ENCODE measurements at places on chromosomes 11 and 22.
A peak's percentile ranks its signal among the peaks of the same experiment; 100 is the strongest.

DNA sequence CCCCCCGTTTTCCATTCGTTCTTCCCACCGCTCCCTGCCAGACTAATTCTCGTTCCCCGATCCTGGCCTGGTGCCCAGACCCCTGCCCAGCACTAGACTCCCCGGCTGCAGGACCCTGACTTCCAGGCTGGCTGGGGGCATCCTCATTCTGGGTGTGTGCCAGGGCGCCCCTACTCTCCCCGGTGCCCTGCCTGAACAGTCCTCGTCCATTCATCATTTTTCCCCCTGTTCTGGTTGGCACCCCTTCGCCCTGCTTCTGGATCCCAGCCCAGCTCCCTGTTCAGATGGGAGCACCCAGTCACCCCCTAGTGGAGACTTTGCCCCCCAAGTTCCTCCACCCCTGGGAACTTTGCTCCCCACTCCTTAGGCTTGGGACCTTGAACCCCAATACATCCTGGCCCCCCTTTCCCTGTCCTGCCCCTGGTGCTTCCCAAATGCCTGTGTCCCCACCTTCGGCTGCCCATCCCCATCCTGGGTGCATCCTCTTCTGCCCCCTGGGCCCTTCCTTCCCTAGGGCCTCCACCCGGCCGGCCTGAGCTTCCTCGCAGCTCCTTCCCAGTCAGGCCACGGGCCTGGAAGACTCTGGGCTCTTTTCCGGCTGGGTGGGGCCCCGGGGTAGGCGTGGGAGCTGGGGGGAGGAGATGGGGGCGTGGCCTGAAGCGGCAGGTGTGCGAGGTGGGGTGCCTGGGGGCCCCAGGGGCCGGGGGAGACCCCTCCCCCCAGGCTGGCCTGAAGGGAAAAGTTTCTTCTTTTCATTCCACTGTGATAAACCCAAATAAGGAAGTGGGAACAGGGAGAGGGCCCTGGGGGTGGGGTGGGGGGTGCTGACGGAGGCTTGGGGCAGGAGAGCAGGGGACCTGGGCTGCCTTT, 908 bp downstream of the PLCB3 start:
- no peak for DNase-seq

- DNase-seq: peak; percentile 93
These were observed 62.6 kb downstream of the CWC15 start for GRCh38 chr11:94910779-94911178.

DNA sequence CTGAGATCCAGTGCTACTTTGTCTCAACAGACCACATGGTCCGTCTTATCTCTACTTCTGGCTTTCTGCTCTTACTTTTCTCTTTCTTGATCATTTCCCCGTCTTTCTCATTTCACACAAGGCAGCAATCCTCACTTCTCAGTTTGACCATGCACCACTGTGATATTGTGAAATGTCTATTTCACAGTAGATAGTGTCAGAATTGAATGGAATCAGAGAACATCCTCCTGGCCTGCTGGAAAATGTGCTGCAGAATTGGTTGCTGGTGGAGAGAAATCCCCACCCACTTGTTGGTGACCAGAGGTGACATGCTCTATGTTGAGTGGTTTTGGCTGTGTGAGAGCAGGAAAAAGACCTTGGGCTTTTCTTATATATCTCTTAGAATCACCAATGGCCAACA, 57.8 kb upstream of the RCN1 start:
- no peak for DNase-seq

DNA sequence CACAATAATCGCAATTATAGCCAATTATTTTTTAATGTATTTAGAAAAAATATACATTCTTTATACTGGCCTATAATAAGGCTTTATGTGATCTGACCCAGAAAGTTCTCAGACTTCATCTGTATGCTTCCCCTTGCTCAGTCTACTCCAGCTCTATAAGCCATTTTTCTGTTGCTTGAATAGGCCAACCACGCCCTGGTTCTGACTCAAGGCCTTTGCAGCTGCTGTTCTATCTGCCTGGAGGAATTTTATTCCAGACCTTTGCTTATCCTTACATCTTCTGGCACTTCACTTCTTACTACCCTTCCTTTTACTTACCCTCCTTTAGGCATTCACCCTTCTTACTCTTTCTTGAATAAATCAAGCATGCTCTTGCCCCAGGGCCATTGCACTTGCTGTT, 54.9 kb upstream of the PDE3B start:
- no peak for DNase-seq

DNA sequence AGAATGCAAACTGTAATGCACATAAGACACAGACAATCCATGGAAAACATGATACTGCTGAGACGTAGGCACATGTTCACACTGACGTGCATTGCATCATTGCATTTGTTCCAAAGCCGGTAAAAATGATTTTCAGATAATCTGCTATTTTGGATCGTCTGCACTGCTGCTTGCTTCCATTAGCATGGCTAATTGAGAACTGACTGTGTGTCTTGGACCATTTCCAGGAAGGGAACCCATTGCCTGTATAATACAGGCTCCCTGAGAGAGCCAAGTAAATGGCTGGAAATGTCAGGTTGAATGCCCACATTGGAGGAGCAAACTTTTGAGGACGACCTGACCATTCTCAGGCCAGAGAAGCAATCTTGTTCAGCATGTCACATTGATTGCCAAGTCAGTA, 304.8 kb downstream of the ST3GAL4 start:
- DNase-seq: no peak

DNA sequence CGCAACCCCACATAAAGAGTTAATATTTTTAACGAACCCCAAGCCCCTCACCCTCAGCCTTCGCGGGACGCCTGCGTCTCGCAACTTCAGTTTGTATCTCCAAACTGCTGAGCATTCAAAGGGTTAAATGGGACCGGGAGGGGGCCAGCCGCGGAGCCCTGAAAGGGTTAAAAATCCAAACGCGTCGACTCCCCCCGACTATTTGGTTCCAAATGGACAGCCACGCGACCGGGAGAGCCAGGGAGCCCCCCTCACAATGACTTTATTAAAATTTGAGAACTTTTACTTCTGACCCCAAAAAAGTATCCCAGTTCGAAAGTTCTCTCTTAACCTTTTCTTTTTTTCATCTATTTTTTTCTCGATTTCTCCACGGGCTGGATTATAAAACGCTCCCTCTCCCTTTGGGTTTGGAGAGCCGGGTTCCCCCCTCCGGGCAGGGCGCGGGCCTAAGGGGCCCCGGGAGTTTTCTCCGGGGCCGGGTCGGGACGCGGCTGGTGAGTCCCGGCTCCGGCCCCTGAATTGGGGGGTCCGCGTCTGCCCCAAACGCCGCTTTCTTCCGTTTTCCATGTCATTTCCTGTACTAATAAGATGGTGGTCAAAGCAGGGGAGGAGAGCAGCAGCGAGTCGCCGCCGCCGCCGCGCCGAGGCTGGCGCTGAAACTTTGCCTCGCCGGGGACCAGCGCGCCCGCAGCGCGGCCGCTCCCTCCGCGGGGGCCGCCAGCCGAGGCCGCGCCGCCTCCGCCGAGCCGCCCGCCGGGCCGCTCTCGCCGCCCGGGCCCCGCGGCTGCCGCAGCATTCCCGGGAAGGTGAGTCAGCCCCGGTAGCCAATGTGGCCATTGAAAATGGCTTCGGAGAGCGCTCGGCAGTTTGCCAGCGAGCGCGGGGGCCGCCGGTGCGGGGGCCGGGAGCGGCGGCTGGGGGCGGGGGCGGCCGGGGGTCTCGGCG, at the start of gene PRDM11:
Gene PRDM11 (plus strand): TSS at position 568 of the 945 bp plus-strand sequence. CDS start 35,128 bp downstream, outside the sequence.
- peak; percentile 86 for DNase-seq

DNA sequence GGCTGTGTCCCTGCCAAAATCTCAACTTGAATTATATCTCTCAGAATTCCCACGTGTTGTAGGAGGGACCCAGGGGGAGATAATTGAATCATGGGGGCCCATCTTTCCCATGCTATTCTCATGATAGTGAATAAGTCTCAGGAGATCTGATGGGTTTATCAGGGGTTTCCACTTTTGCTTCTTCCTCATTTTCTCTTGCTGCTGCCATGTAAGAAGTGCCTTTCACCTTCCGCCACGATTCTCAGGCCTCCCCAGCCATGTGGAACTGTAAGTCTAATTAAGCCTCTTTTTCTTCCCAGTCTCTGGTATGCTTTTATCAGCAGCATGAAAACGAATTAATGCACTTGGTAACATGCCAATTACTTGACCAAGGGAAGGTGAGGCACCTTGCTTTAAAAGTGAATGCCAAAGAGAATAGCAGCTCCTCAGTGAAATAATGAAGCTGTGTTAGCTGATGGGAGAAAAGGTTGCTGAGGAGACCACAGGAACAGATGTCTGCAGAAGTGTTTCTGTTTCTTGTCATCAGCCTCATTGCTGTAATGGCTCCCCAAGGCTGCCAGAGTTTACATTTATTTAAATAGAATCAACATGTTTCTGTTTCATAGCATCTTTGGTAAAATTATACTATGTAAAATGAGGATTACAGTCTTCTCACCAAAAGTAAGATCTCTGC, 89.0 kb upstream of the CD44 start:
- no peak for DNase-seq

GRCh38 chr11:72758304-72758689, 6.1 kb upstream of the ARAP1 start:
- DNase-seq: peak; percentile 69

DNA sequence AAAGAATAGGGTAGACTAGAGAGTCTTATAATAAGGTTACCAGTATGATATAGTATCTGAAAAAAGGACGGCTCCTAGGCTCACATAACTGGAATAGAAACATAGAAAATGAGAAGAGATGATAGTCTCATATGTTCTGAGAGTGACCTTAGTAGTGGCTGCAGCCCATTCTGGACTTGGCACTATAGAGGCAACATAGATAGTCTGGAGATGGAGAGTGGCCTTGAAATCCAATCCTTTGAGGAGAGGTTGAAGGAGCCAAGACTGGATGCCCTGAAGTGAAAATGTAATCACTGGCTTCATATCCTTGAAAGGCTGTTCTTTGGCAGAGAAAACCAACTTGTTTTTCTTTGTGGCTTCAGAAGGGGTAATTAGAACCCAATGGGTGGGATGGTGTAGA, 81.1 kb downstream of the STIM1 start:
- no peak for DNase-seq

DNA sequence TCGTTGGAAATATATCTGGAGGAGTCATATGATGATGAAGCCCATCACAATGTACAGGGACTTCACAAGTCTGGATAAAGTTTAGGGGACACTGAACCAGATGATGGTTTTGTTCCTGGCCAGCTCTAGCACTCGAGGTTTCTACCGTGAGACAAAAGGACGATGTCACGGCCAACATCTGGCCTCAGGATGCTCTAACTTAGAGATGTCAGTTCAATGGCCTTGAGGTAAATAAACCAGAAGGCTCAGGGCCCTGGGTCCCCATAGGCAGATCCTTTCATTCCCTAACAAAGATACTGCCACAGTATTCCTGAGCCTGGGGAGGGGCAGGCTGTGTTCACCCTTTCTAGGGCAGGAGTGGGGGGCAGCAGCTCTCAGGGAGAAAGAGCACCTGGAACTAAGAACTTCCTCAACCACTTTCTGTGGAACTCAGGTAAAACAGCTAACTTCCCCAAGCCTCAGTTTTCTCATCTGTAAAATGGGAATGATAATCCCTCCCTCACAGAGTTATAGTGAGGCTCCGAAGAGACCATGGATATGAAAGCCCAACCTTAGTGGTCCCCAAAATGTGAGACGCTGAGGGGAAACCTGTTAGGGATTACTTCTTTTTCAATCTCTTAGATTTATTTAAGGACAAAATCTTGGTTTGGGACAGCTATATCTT, 18.3 kb downstream of the MS4A10 start:
- no peak for DNase-seq

GRCh38 chr11:31254415-31254814, 115.1 kb downstream of the DCDC1 start:
- DNase-seq: peak; percentile 5

GRCh38 chr11:32307913-32308312, 127.4 kb downstream of the WT1 start:
- no peak for DNase-seq

DNA sequence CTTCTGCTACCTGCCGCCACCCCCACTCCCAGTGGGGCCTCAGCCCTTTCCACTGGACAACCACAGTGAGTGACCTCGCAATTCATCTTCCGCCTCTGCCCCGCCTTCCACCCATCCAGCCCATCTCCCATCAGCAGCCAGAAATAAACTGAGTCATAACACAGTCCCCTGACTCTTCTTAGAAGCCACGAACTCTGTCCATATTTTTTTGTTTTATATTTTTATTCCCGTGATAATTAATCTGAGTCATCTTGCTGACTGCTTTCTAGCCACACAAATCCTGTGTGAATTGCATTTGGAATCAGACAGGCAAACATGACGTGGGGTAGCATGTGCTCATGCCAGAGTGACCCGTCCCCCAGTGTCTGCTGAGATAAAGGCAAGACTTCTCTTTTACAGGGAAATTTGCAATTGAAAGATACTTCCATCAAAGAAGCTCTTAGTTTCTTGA, 7.0 kb downstream of the FADD start:
- peak; percentile 66 for DNase-seq

DNA sequence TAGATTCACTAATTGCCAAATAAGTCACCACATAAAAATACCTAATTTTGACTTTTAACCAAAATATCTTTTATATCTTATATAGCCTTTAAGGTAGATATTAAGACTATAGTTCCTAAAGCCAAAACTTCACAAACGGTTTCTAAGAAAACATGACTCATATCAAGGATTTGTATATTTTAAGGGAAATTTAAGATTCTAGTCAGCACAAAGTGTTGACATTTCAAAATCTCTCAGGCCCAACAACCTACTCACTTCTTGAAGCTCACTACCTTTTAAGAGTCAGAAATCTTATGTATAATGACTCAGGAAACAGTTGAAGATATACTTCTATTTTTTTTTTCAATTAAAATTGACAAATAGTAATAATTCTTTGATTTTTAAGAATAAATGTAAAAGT, 221.9 kb downstream of the SBF2 start:
- DNase-seq: peak; percentile 18

DNA sequence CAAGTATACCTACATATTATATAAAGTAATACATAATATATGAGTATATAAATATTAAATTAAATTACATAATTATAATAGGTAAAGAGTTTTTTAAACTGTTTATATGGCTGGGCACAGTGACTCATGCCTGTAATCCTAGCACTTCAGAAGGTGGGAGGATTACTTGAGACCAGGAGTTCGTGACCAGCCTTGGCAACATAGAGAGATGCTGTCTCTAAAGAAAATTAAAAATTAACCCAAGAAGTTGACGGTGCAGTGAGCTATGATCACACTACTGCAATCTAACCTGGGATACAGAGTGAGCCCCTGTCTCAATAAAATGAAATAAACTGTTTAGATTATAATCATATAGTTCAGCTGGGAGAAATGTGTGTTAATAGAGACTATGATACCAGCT, 363.0 kb downstream of the DDX10 start:
- DNase-seq: no peak

Data from fibroblast of skin of right quadriceps (primary cell).